LHCN-M2 (cell line): ENCODE measurements at places on chromosomes 16 and 17. TPM values are rescaled to one million over a fixed set of nuclear protein-coding genes. Genes with fewer than 3 reads are reported as not detected.

The ZNF205 gene
- 17.0 and 19.2 TPM in 2 replicates for total RNA-seq

The TP53TG3 gene
- total RNA-seq, result 1.1 TPM in 1 of 2 replicates, not detected in the other

The ITGA2B gene
- 0.40 TPM in 1 of 2 replicates, not detected in the other for total RNA-seq

The EME1 gene
- total RNA-seq, result 13.9 and 18.1 TPM in 2 replicates

The EFCAB13 gene
- total RNA-seq, result 2.9 and 4.3 TPM in 2 replicates

The TCAP gene
- 0.40 TPM in 1 of 2 replicates, not detected in the other for total RNA-seq

The STAT5A gene
- total RNA-seq, result 4.5 and 5.2 TPM in 2 replicates

The GPRC5C gene
- total RNA-seq, result not detected in 2 replicates

The PLSCR3 gene
- total RNA-seq, result 38.1 and 54.4 TPM in 2 replicates

The ASGR1 gene
- 0.29 and 1.4 TPM in 2 replicates for total RNA-seq

DNA sequence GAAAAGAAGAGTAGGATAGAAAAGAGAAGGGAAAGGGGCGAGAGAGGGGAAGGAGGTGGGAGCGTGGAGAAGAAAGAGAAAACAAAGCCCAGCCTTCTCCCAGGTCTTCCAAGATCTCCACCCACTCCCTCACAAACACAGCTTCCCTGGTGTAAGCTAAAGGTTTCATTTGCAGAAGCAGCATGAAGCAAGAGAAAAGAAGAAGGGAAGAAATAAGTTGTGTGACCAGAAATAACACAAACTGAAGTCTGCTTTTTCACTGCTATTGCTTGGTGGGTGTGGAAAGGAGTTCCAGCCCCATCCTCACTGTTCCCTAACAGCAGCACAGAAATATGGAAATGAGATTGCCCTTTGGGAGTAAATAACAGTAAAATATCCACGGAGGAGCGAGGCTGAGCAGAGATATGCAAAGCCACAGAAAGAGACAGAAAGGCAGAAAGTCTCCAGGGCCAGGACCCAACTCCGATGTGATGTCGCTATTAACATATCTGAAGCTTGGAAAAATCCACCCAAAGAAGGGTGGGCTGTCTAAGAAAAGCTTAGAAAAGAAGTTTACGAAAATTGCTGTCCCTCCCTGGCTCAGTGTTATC lies 10.3 kb upstream of the GAS7 start:
- no peak for DNase-seq

DNA sequence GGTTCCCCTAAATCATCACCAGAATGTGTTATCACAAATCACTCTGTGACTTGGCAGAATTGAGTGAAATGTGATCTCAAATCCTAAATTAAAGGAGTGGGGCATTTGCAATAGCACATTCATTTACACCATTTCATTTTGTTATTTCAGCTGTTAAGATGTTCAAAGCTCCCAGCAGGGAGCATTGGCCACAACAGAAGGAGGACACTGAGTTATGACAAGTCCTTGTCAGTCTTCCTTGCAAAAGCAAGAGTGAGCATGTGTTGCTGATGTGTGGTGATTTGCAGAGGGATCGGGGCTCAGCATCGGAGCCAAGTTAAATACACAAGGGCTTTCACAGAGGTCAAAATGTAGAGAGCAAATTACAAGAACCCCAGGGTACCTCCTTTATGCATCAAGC lies 372.2 kb upstream of the CDH5 start:
- DNase-seq, result peak; percentile 62

DNA sequence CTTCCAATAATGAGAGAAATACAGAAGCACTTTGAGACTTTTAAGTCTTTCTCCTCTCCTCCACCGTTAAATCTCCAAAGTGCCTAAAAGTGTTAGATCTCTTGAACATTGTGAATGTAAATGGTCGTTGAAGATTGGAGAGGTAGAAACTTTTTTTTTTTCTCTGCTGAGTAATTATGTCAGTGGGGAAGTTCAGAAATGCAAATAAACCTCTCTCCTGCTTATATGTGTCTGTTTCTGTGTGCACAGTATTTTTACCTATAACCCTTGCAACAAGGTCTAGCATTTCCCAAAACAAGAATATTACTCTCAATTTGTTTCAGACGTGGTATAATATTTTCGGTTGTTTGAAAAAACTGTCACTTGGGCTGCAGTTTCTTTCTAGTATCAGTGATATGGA lies 833.6 kb upstream of the CDH8 start:
- DNase-seq, result no peak

GRCh38 chr16:2756288-2757015 lies 4.0 kb downstream of the SRRM2 start:
- no peak for DNase-seq

- DNase-seq, result no peak
Observed at GRCh38 chr17:34110315-34110714, 144.8 kb upstream of the CCL2 start.

- no peak for DNase-seq
Observed at GRCh38 chr16:27398894-27399853, 2.8 kb upstream of the IL21R start.

- no peak for DNase-seq
Observed at GRCh38 chr17:10072556-10073425, 125.6 kb downstream of the GAS7 start.

DNA sequence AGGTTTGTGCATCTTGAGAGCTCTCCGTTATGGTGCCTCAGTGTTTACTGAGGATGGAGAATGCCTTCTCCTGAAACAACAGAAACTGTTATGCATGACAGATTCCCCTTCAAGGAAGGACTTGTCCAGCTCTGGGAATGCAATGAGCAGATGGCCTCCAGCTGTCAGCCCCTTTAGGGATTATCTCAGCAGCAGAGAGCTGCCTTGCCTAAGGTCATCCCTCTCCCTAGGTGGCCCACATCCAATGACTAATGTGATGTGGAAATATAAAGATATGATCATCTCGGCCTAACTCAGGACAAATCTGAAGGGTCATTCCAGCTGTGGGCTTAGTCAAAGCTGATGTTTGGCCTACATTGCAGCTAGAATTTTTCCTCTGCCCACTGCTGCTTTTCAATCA lies 214.3 kb upstream of the N4BP1 start:
- DNase-seq, result no peak

DNA sequence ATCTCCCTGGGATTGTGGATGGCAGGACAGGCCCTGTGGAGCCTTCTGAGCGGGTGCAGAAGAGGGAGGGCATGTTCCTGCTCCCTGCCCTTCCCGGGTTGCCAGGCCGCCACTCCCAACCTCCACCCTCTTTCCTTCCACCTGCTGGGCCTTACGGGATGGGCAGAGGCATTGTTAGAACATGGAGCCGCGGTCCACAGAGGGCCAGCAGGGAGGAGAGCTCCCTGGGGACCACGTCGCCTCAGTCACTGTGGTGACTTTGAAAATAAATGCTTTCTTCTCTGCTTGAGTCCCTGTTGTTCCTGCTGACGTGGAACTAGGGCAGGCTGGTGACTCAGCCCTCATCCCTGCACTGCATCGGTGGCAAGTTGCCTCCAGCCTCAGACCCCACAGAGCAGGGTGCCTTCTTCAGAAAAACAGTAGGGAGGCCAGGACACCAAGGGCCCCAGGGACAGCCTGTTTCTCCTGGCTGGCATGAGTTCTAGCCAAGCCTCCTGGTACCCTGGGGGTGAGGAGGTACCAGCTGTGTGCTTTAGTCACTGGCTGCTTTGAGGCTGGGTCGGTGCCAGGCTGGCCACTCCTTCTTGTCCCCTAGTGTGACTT lies 224.9 kb downstream of the SEC14L1 start:
- peak; percentile 76 for DNase-seq

GRCh38 chr17:43874293-43874692 lies 27.3 kb downstream of the CD300LG start:
- DNase-seq, result no peak

GRCh38 chr16:79211586-79211985 lies 389.0 kb downstream of the MAF start:
- no peak for DNase-seq

GRCh38 chr16:15897121-15897780 lies 8.8 kb upstream of the CEP20 start:
- no peak for DNase-seq

- peak; percentile 79 for DNase-seq
Observed at GRCh38 chr16:58264961-58265479, 29.8 kb downstream of the PRSS54 start.

GRCh38 chr17:78163881-78164747 lies 4.3 kb upstream of the SYNGR2 start:
- DNase-seq, result no peak

DNA sequence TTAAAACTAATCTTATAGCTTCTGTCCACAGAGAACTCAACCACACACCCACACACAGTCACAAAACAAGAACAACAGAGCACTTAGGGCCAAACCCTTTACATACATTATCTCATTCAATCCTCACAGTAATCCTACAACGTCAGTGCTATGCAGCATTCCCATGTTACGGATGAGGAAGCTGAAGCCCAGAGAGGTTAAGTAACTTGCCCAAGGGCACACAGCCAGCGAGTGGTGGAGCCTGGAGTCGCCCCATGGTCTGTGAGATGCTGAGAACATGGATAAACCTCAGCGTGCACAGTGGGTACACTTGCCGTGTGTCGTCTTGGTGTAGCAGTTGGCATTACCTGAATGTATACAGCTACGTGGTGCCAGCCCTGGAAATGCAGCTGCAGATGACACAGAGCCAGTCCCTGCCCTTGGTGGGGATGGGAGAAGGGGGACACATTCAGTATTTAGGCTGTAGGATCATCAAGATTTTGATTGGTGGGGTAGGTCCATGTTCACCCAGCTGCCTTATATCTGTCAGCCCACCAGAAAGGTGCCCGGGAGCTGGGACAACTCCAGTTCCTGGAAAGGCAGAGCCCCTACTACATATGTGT lies 177.0 kb downstream of the IRF8 start:
- DNase-seq, result no peak

- no peak for DNase-seq
Observed at GRCh38 chr17:76485569-76485968, 15.7 kb downstream of the RHBDF2 start.

GRCh38 chr17:14396547-14396946 lies 95.7 kb downstream of the HS3ST3B1 start:
- DNase-seq, result peak; percentile 10

DNA sequence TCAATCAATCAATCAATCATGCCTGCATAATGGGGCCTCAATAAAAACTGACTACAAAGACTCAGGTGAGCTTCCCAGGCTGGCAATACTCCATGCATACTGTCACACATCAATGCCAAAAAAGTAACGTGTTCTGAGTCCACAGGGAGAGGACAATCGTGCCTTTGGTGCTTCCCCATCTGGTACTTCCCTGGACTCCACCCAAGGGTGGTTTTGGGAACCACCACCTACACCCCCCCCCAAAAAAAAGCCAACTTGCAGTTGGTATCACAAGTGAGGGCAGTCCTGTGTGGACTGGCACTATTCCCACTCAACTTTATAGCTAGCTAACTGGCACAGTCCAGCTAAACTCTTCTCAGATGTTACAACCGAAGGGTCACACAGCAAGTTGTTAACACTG lies 3.1 kb downstream of the ZDHHC7 start:
- no peak for DNase-seq

DNA sequence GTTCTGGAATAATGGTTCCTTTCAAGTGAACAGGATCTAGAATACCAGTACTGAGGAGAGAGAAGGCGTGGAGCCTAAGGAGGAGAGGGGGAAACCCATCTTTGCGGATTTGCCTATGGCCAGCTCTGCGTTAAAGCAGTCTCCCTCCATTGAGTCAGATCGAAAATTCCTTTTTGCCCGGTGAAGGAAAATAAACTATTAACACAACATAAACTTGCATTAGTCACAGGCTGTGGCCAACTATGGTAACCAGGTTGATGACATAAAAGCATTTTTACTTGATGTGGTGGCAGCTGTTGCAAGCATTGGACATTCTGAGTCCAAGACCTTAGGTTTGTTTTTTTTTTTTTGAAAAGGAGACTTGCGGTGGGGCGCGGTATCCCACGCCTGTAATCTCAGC lies 8.9 kb downstream of the LDAF1 start:
- DNase-seq, result peak; percentile 96

DNA sequence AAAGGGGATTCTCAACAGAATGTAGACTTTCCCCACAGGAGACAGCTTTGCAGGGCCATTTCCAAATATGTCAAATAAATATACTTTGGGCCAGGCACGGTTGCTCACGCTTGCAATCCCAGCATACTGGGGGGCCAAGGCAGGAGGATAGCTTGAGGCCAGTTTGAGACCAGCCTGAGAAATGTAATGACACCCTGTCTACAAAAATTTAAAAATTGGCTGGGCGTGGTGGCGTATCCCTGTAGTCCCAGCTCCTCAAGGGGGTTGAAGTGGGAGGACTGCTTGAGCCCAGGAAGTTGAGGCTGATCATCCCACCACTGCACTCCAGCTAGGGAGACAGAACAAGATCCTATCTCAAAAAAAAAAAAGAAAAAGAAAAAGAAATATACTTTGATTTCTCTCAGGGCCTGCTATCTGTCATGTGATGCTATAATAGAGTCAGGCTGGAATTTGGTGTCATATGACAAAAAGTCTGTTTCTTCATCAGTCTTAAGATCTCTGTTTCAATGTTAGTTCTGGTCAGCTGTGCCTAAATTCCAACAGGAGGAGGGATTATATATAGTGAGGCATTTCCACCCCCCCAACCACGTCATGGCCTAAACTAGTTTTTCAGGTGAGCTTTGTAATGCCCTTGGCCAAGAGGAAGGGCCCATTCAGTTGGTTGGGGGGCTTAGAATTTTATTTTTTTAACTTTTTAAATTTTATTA lies 4.3 kb upstream of the ZDHHC7 start:
- DNase-seq, result peak; percentile 44

DNA sequence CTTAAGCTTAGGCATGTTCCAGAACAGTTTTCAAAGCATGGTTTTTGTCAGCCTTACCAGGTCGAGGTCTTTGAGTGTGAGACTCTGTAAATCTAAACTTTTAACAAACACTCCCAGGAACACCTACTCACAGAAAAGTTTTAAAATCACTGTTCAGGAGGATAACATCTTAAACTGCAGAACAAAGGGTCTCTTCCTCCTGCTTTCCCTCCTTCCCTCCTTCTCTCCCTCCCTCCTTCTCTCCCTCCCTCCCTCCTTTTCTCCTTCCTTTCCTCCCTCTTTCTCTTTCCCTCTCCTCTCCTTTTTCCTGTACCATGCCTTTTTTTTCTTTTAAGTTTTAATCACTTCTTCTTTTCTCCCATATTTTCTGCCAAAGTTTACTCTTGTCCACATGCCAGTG lies 153.5 kb upstream of the MAF start:
- no peak for DNase-seq

- DNase-seq, result peak; percentile 55
Observed at GRCh38 chr17:48960834-48961515, 7.4 kb downstream of the GIP start.

- no peak for DNase-seq
Observed at GRCh38 chr17:45296003-45296832, 20.6 kb downstream of the MAP3K14 start.
